Glomerular endothelial cell (primary cell): ENCODE measurements at places on chromosomes 2 and 18.

DNA sequence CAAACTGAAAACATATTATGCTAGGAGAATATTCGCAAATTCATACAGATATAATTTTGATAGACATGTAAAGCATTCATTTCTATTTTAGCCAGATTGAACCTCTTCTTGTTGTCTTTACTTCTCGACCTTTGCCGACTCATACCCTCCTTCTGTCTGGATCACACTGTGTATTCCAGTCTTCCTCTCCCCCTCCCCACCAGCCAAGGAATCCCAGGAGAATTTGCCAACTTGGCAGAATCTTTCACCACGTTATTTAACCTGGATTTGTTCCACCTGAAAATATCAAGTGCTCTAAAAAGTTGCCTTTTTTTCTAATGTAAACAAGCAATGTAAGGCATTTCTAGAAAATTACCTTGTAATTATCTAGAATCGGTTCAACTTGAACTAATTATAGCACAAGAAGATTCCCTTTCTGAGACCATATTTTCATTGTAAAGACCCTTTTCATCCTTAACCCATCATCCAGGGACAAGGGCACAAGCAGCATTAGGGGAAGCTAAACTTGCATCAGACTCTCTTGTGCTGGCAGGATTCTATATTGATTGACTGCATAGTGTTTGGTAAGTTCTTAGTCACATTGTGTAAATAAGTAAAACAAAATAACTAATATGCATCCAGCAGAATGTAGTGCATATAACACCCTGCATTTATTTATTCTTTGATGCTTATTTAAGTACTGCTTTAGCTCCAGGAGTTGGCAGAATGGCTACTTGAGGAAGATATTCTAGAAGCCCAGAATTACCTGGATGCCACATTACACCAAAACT, 1328.7 kb upstream of the NXPH2 start:
- DNase-seq = no peak

- DNase-seq = no peak
These were observed 466.6 kb downstream of the LPIN1 start for GRCh38 chr2:12212841-12213597.

DNA sequence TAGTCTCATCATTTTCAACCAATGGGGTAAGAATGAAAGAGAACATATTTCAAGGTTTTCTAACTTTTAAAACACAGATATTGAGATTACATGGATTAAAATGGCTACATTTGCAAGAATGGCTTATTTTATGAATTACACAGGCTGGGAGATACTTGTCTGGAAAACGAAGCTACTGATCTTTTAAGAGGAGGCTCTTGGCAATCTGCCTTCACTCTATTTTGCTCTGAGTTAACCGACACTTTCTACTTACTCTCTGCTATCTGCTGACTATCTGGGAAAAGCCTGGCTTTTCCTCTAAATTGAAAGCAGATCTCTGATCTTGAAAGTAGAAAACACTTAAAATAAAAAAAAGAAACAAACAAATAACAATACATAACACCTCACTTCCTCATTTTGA, 325.4 kb upstream of the LINC00305 start:
- DNase-seq = no peak

DNA sequence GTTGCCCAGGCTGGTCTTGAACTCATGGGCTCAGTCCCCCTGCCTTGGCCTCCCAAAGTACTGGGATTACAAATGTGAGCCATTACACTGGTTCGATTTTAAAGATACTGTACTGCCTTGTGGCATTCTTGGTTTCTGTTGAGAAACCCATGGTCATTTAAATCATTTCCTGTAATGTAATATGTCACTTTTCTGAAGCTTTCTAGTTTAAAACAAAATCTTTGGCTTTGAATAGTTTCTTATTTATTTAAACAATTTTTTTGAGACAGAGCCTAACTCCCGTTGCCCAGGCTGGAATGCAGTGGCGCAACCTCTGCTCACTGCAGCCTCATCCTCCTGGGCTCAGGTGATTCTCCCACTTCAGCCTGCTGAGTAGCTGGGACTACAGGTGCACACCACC, 8.9 kb downstream of the ZNF512 start:
- no peak for DNase-seq

GRCh38 chr18:76610933-76611749, 116.1 kb upstream of the ZNF516 start:
- DNase-seq = no peak
